Keratinocyte (primary cell): ENCODE measurements at places on chromosomes 3 and 15.

DNA sequence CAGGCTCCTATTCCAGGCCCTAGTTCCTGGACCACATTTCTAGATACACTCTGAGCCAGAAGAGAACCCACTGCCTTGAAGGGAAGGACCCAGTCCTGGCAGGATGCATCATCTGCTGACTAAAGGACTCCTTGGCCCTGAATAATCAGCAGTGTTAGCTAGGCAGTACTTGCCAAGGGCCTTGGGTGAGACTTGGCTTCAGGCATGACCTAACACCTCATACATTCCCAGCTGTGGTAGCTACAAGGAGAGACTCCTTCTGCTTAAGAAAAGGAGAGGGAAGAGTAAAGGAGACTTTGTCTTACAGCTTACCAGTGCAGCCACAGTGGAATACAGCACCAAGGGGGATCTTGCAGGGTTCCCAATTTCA lies 26.4 kb downstream of the PEAK1 start:
- no peak for DNase-seq

DNA sequence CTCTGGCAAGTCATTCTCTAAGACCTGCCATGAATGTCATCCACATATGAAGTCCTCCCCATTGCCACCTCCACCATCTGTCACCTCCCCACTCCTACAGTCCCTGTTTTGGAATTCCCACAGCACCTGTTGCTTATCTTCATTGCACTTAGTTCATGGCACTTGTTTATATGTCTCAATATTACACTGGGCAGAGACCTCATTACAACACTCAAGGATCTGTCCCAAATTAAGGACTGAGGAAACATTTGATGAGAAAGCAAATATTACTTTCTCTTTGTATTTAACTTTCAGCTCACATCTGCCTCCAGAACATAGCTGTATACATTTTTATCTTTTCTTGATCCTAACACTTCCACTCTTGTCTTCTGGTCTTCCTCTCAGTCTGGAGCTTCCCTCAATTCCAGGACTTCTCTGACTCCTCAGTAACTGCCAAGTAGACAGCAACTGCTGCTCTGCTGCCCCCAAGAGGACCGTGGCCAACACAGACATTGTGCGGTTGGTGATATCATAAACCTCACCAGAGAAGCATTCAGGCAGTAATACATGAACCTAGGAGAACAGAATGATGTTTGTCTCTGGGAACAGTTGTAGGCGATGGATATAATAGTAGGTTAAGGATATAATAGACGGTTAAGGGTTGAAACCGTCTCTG lies 45.0 kb upstream of the FGF12 start:
- no peak for DNase-seq

- no peak for DNase-seq
Observed at GRCh38 chr3:195164573-195165264, 106.2 kb downstream of the XXYLT1 start.

GRCh38 chr3:120119846-120120510 lies 25.7 kb upstream of the GSK3B start:
- no peak for DNase-seq

GRCh38 chr15:56757875-56758274 lies 24.6 kb upstream of the ZNF280D start:
- no peak for DNase-seq

DNA sequence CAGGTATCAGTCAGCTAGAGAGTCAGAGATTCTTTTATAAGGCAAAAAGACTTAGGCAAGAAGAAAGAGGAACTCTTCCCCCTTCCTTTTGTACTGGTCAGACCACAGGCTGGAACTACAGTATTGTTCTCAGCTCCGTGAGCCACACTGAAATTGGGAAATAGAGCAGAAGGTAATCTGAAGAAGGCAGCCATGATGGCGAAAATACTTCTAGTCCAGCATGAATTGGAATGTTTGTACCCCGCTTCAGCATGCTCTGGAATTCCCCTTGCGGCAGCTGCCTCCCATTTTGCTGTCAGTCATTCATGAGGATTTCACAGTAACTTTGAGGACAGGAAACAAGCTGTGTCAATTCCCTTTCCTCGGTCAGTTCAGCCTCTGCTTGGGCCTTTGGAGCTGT lies 96.2 kb downstream of the CORO2B start:
- no peak for DNase-seq

GRCh38 chr3:15439476-15439875 lies 12.1 kb downstream of the EAF1 start:
- no peak for DNase-seq

- DNase-seq = no peak
Observed at GRCh38 chr3:100992231-100993012, 799 bp downstream of the ABI3BP start.
